ENCODE measurements at places on chromosomes 11 and 22.

DNA sequence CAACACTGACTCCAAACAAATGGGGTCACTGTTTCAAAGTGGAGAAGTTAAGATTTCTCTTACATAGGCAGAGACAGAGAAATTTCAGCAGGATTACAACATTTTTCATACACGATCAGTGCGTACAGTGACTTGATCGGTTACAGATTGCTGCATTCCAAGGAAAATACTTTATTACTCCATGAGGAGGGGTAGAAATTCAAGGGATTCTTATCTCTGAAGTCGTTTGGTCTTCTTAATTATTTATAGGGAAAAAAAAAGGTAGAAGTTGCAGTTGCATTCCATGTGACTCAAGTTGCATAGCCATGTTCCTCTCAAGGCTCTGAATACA is 10.7 kb upstream of the SMIM38 start:
- DNase-seq = peak; percentile 78

- no peak for DNase-seq
These were observed 6.1 kb upstream of the MUC5AC start for GRCh38 chr11:1151366-1152315.

DNA sequence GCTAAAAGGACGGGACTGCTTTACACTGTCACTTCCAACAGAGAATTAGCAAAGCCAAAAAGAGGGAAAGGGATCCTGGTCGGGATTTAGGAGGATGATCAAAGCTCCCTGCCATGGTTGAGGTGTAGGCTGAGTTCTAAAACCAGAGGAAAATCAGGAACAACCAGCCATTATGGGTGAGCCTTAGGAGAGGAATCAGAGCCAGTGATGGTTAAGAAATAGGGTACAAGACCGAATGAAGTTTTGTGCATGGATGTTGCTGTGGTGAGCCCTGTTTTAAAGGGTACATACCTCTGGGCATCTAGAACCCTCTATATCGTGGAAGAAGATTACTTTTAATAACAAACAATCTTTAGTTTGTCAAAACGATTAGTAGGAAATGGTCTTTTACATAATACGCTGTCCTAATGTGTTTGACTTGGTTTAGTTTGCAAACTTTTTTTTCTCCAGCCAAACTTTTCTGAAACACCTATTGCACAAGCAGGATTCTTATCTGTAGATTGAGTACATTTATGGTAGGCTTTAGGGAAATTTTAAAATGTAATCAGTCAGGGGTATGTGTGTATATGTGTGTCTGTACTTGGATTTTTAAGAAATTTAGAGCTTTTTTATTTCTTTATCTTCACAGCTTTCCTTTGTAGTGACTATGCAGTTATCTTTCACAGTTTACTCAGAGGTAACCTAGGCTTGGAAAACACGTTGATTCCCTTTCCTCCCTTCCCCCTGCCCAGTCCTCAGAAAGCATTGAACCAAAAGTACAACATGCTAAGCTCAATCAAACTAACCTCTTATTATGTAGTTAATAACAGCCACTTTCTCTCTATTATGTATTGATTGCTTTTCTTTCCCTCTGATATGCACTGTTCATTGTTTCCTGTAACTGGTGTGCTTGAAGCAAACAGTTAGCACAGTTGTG is 26.8 kb downstream of the TRIM44 start:
- DNase-seq = no peak

DNA sequence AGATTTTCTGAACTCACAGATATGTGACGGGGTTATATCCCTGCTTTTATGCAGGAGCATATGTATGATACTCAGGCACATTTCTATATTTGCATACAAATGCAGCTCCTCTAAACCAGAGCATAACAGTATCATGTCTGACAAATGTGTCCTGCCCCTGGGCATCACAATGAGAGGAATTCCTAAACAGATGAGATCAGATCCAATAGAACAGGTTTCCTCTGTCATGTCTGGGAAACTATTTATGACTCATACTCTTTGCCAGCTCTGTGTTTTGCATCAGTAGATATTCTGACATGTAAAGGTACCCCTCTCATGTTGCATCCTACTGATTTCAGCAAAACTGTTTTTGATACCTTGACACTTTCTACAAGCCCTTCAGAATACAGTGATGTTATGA is 29.4 kb downstream of the SYT9 start:
- DNase-seq = peak; percentile 3

- no peak for DNase-seq
These were observed 68.3 kb downstream of the ST3GAL4 start for GRCh38 chr11:126423743-126424142.
